HS-27A (cell line): ENCODE measurements at places on chromosomes 1 and 21.
A peak's percentile ranks its signal among the peaks of the same experiment; 100 is the strongest.

DNA sequence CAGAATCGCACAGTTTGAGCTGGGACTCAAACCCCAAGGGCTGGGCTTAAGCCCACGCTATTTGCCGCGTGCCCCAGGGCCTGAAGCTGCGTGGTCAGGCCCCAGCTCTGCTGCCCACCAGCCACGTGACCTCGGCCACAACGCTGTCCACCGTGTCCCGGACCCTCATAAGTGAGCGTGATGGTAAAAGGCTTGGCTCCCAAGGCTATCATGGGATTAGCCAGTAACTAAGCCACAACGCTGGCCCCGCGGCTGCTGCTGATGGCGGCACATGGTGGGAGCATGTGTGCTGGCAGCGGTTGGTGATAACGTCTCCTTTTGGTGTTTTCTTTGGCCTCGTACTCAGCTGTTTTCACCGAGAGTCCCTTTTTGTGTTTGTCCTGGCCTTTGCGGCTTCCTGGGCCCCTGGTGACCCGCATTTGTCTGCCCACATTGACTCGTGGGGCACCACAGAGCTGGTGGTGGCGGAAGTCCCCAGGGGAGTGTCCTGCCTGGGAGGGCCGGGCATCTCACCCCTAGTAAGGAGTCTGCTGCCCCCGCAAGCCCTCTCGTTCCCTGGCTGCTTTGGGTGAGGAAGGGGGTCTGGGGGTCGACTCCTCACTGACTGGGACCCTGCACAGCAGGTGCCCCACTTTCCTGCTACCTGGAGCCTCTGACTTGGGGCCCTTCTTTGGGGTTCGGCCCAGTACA, 29.3 kb downstream of the PRKCZ start:
- no peak for DNase-seq

DNA sequence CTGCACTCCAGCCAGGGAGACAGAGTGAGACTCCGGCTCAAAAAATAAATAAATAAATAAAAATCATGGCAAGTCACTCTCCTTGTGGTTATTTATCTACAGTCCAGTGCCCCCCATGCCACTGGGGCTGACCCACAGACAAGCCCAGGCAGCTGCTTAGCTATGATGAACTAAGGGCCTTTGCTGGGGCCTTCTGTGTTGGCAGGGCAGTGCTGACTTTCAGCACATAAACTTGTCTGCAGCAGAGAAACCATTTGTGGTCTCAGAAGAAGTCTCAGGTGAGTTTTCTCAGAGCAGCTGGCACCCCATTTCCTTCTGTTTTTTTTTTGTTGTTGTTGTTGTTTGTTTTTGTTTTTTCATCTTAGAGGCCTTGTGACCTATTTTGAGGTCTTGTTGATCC, 20.9 kb upstream of the CFHR4 start:
- no peak for DNase-seq

DNA sequence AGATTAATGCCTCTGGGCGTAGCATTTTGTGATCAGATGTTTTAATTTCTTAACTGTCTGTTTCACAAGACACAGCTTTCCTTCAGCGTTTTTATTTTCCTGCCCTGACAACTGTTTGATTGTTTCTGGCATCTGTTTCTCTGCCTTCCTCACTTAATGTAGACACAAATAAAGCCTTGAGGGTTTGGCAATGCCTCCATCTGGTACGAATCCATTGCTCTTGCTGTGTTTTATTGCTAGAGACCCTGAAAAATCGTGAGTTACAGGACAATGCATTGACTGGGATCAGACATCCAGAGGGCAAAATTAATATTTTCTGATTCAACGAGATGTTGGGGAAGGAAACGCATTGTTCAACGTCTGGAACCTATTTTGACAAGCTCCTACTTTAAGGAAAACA, 363.5 kb downstream of the MRPL39 start:
- DNase-seq, result no peak

- no peak for DNase-seq
Measured at GRCh38 chr1:157915859-157916258, 74.3 kb upstream of the CD5L start.

DNA sequence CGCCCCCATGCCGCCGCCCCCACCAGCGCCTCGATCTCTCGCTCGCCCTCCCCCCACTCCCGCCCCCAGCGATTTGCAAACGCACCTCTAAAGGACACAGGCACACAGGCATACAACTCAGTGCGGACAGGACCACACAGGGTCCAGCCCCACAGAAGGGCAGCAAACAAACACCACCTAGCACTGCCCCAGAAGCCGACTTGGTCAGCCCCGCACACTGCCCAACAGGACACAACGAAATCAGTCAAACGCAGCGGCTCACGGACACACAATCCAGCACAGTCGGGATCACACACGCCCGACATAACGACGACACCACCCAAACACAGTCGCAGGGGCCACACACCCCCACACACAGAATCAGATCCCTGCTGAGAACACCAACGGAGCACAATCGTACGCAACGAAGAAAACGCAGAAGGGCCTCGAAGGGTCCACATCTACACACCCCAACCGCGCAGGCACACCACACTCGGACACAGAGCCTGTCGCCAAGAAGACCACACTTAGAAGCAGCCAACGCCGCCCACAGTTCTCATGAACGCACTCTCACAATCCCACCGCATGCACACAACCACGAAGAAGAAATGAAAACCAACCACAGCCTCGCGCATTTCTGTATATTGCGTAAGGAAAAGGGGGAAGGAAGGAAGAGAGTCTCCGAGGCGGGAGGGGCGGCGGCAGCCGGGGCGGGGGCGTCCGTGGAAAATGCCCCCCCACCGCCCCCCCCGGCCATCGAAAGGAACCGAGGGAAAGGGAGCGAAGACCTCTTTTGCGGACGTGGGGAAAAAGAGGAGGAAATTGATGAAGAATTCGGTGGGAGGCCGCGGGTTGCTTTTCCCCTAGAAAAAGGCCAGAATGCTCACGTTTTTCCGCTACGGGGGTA, 481 bp downstream of the TAL1 start:
- no peak for DNase-seq

DNA sequence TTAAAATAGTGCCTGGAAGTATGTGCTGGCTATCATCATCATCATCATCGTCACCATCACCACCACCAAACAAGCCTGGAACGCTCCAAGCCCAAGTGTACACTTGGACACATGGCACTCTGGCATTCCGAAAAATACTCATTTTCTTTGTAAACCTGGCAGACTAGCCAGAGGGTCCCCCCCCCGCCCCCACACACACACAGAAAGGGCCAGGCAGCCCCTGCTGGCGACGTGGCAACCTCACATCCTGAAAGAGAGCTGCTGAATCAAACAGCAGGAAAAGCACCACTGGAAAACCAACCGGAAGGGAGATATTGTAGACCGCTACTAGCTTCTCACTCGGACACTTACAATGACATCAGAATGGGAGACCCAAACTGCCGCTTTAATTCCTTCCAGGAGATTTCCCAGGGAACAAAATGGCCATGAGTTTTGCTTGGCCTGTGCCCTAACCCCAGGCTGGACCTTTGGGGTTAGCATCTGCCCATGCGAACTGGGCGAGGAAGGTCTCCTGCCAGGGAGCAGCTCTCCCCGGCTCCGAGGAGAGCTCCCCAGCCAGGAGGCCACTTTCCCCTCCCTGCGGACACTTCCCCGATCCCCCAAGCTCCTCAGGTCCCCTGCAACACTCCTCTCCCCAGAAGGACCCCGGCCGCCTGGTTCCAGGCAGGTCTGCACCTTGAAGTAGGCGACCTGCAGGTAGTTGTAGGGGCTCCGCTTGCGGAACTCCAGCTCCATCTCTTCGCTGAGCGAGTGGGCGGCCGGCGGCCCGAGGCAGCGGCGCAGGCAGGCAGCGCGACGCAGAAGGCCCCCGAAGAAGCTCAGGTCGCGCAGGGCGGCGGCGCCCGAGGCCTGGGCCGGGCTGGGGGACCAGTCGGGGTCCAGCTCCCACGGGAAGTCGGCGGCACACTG, 742 bp downstream of the P3H1 start:
- DNase-seq, result peak; percentile 72
